ENCODE measurements at places on chromosomes 16 and 17.

GRCh38 chr16:7866144-7866543, 533.5 kb downstream of the RBFOX1 start:
- DNase-seq: no peak

- no peak for DNase-seq
Measured at GRCh38 chr16:54055864-54056263, 230.7 kb downstream of the IRX3 start.

- peak; percentile 35 for DNase-seq
Measured at GRCh38 chr16:642189-643049, 791 bp downstream of the MCRIP2 start.

DNA sequence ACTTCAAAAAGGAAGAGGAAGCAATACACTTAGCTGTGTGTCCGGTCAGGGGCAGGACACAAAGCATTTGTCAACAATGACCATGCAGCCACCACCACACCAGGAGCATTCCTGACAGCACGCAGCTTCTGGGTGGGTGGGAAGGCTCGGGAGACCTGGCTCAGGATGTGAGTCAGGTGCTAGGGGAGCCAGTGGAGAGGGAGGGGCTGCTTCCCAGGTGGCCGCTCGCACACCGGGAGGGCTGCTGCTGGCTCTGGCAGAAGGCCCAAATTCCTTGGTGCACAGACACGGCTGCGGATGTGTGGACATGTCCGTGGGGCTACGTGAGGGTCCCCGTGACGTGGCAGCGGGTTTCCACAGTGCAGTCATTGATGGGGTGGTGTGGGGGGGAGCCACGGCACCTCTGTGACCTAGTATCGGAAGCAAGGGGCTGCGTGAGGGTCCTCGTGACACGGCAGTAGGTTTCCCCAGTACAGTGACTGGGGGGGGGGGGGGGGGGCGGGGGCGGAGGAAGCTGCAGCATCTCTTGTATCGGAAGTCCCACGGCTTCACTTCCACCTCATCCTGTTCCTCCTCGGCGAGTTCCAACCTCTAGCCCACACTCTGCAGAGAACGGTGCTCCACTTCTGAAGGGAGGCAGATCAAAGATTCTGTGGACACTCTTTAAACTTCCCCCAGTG, 112.8 kb downstream of the ZNF778 start:
- peak; percentile 41 for DNase-seq

GRCh38 chr16:81353895-81354294, 39.1 kb downstream of the GAN start:
- DNase-seq: no peak

- no peak for DNase-seq
Measured at GRCh38 chr17:77836557-77837041, 121.9 kb upstream of the TNRC6C start.

DNA sequence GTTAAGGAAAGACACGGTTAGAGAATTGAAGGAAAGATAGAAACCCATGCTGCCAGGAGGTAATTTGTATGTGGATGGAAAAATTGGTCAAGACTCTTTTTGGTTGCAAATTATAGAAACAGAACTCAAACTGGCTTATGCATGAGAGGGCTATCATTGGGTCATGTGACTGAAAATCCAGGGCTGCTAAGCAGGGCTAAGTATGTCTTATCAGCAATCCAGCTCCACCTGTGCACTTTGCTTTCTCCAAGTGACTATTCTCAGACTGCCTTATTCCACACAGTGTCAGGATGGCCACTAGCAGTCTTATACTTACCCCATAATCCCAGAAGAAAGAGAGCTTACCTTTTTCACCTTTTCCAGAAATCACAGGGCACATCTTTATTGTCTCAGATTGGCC, 113.5 kb downstream of the CBLN1 start:
- no peak for DNase-seq

DNA sequence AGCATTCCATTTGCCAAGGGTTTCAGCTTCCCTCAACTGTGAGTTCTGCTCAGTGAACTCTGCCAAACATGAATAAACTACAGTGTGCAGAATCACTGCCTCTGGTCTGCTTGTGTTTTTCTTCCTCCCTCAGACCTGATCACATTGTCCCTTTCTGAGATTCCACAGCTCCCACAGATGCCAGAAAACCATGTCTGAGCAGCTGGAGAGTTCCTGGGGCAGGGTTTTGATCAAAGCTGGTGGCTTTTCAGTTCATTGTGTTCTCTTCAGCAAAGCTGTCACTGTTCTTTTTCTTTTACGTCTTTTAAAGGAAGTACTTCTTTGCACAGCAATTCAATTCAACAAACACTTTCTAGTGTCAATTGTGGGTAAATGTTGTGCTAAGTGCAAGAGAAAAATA, 555.8 kb downstream of the RBFOX1 start:
- DNase-seq: no peak

- no peak for DNase-seq
Measured at GRCh38 chr17:69760562-69760961, 314.5 kb upstream of the KCNJ16 start.

DNA sequence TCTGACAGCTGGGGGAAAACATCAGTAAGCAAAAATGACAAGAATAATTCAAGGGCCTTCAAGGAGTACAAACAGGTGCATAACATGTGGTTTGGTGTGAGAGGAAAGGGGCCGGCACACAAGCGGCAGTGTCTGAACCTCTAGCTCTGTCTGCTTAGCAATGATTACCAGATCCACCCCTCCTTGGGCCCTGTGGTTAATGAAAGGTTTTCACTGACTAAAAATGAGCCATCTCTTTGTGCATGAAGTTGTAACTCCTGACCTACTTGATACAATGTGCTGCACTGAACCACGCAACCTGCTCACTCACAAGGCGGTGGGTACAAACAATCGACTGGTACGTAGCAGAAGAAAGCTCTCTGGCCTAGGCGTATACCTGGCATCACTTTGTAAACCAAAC, 15.1 kb downstream of the FAM117A start:
- DNase-seq: peak; percentile 74

GRCh38 chr17:13272296-13272695, 254.5 kb upstream of the ELAC2 start:
- no peak for DNase-seq

- no peak for DNase-seq
Measured at GRCh38 chr16:87653234-87653633, 50.9 kb downstream of the JPH3 start.

DNA sequence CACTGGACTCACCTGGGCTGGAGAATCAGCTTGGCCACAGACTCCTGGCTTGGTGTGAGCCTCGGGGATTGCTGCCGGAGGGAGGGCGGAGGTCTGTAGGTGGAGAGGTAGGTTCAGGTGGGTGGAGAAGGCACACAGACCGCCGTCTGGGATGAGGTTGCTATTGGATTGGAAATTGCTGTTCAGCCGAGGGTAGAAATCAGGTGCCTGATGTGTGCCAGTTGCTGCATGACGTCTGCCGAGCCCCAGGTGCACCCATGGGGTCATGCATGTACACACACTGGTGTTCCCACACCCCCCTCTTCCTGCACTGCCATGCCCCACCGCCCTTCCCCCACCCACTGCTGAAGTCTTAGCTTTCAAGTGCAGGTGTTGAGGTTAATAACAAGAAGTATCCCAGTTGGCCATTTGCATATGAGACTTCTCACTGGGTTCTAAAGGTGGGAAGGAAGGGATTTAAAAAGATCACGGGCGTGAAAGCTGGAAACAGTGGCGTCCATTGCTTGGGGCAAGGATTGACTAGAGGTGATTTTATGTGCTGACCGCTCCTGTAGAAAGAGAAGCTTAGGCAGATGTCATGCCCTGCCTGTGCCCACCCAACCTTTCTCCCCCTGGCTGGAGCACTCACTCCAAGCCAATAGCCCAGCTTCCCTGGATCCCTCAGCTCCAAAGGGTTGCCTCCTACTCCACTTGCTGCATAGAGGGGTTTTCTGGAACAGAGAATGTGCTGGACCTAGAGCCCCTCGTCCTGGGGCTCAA, 193.6 kb downstream of the CCDC182 start:
- DNase-seq: no peak

GRCh38 chr17:20992987-20993862, 49.6 kb downstream of the USP22 start:
- peak; percentile 65 for DNase-seq

DNA sequence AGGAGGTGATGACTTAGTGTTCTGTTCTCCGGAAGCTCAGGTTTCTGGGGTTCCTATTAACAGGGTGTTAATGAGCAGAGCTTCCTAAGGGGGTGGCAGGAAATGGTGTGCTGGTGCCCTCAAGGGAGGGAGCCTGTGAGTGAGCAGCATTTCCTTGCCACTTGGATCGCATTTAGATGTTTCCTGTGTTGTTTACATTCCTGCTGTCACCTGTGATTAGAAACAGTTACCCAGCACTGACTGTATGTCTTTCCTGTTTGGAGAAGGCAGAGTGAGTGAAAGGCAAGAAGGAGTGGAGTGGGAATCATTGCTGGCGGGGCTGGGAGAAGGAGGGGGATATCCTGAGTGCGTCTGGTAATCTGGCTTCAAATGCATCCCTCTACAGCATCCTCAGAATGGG, 214.6 kb downstream of the CCDC182 start:
- no peak for DNase-seq

DNA sequence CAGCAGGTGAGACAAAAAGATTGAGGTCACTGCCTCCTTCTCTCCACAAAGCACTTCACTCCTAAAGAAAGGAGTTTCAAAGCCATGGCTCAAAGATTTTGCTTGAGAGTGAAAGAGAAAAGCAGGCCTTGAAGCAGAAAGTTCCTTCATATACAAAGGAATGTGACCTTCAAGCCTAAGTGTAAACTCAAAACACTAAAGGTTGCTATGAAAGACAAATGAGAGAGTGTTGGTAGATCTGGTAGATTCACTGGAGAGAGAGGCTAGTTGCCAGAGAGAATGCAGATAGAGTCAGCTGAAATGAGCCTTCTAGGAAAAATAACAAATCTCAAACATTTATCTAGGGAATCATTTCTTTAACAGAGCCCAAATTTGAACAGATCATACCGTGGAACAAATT, 305.2 kb downstream of the CDH8 start:
- no peak for DNase-seq

DNA sequence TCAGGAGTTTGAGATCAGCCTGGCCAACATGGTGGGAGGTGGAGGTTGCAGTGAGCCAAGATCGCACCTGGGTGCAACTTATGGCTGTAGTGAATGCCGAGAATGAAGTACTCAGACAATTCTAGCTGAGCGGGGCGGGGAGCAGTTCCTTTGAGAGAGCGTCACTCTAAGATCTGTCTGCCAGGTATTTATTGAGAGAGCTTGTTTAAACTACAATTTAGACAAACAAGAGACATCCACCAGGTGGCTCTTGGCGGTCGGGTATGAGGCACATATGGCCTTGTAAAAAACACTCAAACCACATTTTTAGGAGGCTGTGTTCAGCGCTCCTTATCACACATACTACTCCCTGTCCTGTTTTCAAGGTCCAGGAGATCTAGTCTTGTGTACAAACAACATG, 40.6 kb upstream of the CDH1 start:
- DNase-seq: no peak

DNA sequence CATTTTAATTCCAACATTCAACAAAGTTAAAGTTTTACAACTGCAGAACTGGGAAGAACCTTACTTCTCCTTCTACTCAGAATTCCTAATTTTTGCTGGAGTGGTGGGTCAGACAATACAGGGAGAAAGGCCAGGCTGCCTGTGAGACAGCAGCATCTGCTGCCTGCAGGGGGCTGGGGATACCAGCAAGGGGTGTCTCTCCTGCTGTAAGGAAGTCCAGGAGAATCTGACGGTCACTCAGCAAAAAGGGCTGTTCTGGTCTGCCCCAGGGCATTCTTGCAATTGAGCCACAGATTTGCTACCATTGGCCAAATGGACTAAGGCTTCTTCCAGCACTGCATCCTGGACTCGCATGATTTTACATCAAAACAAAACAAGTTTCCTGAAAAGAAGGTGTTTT, 426.6 kb upstream of the CDH11 start:
- no peak for DNase-seq

DNA sequence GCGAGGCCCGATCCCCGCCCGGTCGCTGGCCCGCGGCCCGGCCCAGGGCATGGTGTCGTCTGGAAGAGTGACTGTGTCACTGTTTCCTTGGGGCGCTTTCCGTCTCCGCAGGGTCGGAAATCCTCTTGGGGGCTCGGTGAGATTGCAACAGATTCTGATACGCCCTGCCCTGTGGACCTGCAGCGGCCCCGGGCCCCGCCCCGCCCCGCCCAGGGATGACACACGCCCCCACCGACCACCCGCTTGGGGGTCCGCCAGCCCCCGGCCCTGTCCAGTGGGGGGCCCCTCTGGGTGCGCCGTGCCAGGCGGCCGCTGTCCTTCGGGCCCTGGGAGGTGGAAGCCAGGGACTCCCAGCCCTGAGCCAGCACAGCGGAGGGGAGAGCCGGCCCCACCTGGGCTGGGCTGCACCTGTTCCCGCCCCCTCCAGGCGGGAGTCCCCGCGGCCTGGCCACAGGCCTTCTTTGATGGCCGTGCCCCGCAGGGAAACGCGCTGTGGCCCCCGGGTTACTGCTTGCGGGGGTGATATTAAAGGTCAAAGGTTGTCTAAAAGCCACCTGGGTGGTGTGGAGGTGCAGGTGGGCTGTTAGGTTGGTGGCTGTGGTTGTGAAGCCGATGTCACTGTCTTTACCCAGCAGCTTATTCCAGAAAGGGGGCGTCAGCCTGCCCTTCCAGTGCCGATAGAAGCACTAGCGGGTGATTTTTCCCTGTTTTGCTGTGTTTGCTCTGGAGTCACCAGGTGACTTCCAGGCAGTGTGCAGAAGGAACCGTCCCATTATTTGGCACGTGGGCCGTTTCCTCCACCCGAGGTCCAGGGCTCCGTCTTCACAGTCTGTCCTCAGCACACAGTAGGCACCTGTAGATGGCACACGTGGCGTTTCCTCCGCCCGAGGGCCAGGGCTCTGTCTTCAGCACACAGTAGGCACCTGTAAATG, 752 bp downstream of the TBC1D24 start:
- peak; percentile 53 for DNase-seq

- DNase-seq: no peak
Measured at GRCh38 chr17:81515530-81516041, 3.0 kb upstream of the ACTG1 start.

DNA sequence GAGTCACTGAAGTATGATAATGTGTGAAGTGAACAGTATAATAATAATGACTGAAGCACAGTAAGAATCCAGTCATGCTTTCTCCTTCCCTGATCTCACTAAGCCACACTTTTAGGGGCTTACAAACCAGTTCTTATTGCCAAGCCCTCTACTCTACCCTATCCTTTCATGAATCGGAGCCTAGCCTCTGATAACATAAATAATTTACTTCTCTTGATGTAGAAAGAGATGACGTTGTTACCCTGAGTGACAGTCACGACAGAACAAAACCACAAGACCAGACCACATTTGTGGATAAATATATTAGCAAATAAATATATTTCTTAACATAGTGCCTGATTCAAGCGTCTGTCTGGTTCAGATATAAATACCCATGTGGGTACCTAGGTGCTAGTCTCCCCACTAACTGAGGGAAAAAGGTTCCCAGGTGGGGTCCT, 1.4 kb upstream of the SUPT4H1 start:
- no peak for DNase-seq

GRCh38 chr17:7573324-7574080, 5.9 kb upstream of the CD68 start:
- DNase-seq: peak; percentile 94

DNA sequence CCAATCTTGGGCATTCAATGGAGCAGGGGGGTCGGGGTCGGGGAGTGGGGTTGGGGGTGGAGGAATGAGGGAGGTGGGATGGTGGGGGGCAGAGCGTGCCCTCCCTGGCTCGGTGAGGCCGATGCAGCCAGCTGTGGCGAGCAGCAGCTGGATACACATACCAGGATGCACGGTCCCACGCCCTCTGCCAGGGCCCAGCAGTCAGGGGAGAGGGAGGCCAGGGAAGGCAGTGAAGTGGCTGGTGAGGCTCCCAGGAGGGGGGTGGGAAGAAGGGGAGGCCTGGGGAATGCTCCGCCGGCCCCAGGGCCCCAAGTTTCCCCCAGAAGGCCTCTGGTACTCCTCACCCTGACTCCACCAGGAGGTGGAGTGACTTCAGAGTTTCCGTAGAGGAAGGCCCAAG, 77.6 kb upstream of the LHX1 start:
- DNase-seq: no peak

GRCh38 chr16:51898872-51899271, 648.1 kb downstream of the TOX3 start:
- no peak for DNase-seq

Data from activated CD4-positive, alpha-beta memory T cell treated with anti-CD3 and anti-CD28 coated beads, Interleukin-2, amount 10 ng/mL, durations not matched to agents 7 days and 5 days (primary cell).